ENCODE measurements at places on chromosomes 16 and 17. TPM values are rescaled to one million over a fixed set of nuclear protein-coding genes. Genes with fewer than 3 reads are reported as not detected.

DNA sequence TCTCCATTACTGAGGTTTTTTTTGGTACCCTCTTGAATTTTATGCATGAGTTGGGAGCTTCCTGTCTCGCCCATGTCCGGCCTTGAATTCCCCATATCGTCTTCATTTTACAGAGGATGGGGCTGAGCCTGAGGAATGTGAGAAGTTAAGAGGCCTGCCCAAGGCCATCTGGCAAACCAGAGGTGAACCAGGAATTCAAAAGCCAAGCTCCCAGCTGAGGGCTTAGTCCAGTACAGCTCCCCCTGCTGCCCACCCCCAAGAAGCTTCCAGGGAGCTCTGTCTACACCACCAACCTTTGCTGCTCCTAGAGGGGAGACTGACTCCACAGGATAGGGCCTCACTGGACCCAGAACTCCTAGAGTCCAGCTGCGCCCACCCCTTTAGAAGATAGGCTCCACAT lies 20.7 kb upstream of the C16orf78 start:
- peak; percentile 81 for DNase-seq

GRCh38 chr17:65166787-65167186 lies 29.6 kb downstream of the RGS9 start:
- DNase-seq, result no peak

- DNase-seq, result peak; percentile 71
These were observed 53.9 kb downstream of the BANP start for GRCh38 chr16:88005181-88005581.

GRCh38 chr17:51142597-51142996 lies 10.8 kb upstream of the NME1 start:
- no peak for DNase-seq

GRCh38 chr16:11236461-11237254 lies 19.3 kb downstream of the SOCS1 start:
- no peak for DNase-seq

TNFRSF13B gene
- 0.28 TPM for total RNA-seq

MYL4 gene
- 0.26 TPM for total RNA-seq

C16orf46 gene
- 2.0 TPM for total RNA-seq

CLEC19A gene
- 0.20 TPM for total RNA-seq

FGF11 gene
- 14.1 TPM for total RNA-seq

ZNF423 gene
- 54.0 TPM for total RNA-seq
